Placental pericyte (primary cell): ENCODE measurements at places on chromosomes 12 and 14. TPM values are rescaled to one million over a fixed set of nuclear protein-coding genes. Genes with fewer than 3 reads are reported as not detected.

RNASE1 gene
- total RNA-seq, result 0.43 TPM in 1 of 2 replicates, not detected in the other

KIF26A gene
- under 0.01 and 0.14 TPM in 2 replicates for total RNA-seq

AGAP2 gene
- 0.22 and 0.29 TPM in 2 replicates for total RNA-seq

RERGL gene
- total RNA-seq, result not detected in 2 replicates

PTCSC3 gene
- total RNA-seq, result not detected in 2 replicates

CCDC92 gene
- 13.3 and 22.8 TPM in 2 replicates for total RNA-seq

FLRT2 gene
- 33.6 and 42.2 TPM in 2 replicates for total RNA-seq

NR1H4 gene
- not detected in 2 replicates for total RNA-seq

AQP2 gene
- not detected in 2 replicates for total RNA-seq

NELL2 gene
- total RNA-seq, result under 0.01 TPM in 1 of 2 replicates, not detected in the other
